ENCODE measurements at places on chromosomes 12 and 14.

- DNase-seq: no peak
Measured at GRCh38 chr12:23415180-23415579, 534.3 kb downstream of the SOX5 start.

GRCh38 chr14:101579372-101580080, 18.2 kb downstream of the DIO3 start:
- DNase-seq: no peak

GRCh38 chr14:86505808-86506207, 975.9 kb downstream of the FLRT2 start:
- DNase-seq: no peak

- DNase-seq: no peak
Measured at GRCh38 chr12:48736456-48736855, 19.9 kb upstream of the CCNT1 start.

DNA sequence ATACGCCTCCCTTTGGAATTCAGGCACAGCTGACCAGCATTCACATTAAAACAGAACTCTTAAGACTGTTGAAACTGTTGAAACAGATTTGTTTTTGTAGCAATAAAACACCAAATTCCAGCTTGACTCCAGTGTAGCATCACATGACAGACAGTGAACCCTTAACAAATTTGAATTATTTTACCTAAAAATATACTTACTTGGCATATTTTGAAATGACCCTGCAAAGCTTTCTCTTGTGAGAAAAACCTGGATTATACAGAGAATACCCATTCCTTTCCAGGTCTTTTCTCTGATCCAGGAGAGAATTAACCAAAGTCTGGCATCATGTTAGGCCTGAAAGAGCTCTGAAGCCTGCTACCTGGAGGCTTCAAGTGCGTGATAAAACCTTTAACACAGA, 410.3 kb downstream of the FOXG1 start:
- DNase-seq: no peak

DNA sequence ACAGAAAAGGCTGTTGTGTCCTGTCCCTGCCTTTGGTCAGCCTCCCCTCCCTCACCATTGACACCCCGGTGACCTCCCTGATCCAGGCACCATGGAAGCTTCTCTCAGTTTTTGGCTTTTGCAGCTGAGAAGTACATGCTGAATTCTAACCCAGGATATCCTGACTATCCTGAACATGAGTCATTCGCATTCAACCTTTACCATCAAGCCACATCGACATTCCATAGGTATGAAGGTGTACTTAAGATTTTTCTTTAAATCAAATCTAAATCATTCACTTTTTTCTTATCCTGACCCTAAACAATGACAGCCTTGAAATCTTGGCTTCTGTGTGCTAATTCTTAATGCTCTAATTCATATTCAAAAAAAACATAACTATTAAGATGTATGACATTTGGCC, 8.7 kb upstream of the KRT78 start:
- DNase-seq: no peak

- no peak for DNase-seq
Measured at GRCh38 chr12:120639771-120640721, at the start of gene CABP1. CABP1 (plus strand) TSS chr12:120640626; CDS start chr12:120640686, 60 bp downstream.

DNA sequence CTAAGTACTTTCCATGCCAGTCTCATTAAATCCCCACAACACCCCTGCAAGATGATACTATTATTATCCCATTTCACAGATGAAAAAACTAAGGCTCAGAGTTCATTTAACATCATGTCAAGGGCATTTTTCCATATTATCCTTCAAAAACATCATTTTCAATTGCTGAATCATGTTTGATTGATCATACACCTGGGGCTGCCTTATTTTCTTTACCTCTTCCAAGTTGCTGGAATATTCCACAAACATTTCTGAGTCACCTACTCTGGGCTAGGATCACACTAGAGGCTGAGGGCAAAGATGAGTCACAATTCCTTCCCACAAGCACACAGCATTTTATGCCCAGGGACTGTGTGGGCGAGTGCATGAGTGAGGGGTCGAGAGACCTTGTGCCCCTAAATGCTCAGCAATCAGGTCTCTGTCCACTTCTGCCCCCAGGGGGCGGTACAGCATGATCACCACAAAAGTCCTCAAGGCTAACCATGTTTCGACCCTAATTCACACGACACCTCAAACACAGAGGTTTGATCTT, 14.1 kb upstream of the TMEM119 start:
- DNase-seq: no peak

DNA sequence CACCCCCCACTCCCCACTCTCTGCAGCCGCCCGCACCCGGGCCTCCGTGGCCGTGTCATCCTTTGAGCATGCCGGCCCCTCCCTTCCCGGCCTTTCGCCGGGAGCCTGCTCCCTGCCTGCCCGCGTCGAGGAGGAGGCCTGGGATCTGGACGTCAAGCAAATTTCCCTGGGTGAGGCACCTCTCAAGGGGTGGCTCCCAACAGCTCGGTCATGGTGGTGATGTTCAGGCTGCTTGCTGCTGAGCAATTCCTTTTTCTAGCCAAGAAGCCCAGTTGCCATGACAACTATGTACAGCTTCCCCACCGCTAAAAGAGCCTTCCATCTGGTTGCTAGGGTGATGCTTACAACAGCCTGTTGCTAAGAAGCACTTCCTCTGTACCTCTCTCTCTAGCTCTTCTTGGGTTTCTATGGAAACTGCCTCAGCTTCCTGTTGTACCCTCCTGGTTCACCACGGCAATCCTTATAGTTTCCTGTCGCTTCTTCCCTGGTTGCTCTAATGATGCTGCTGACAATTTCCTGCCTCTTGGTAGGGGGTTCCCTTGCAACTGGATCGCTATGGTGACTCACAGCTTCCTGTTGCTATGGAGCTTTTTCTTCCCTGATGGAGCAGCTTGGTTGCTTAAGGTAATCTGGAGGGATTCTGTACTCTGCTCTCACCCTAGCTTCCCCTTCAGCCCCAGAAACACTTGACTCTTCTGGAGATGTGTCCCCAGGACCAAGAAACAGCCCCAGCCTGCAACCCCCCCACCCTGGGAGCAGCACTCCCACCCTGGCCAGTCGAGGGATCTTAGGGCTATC, 11.0 kb downstream of the ZNF219 start:
- DNase-seq: no peak

GRCh38 chr12:73465106-73465505, 1072.5 kb upstream of the ATXN7L3B start:
- no peak for DNase-seq

All from cortex of kidney (tissue), 1 donor.